ENCODE measurements at places on chromosomes 11 and 22.

GRCh38 chr22:43723816-43724215, 88.3 kb downstream of the EFCAB6 start:
- DNase-seq = no peak

GRCh38 chr11:27064086-27064485, 23.5 kb downstream of the BBOX1 start:
- no peak for DNase-seq

DNA sequence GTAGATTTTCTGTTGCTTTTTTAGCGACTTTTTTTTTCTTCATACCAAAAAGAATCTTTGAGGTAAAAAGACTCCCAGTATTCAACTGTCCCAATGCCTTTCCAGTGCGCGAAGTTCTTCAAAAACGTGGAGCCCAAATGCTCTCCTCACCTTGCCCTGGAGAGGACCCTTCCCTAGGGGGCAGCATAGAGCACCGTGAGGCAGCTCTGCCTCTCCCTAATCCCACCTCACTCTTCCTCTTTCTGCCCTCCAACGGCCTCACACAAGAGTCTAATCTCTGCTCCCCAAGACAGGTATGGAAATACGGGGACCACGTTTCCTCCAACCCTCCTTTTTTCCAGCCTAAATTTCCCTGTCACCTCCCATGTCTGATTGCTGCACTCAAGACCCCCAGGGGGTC, 117.5 kb upstream of the ALX4 start:
- peak; percentile 27 for DNase-seq

GRCh38 chr11:124791626-124792341, 8.4 kb downstream of the MSANTD2 start:
- no peak for DNase-seq

DNA sequence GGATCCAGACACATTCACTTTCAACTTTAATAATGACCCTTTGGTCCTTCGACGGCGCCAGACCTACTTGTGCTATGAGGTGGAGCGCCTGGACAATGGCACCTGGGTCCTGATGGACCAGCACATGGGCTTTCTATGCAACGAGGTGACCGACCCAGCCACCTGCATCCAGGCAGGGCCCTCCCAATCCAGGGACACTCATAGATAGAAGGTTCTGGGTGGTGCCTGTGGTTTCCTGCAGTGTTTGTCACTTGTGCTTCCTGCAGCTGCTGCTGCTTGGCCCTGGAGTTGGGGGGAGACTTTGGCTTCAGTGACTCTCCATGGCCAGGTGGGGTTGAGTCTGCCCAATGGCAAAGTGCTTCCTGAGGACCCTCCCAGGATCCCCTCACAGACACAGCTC, 7.3 kb downstream of the APOBEC3B start:
- DNase-seq = peak; percentile 68

GRCh38 chr11:133163463-133164419, 368.6 kb downstream of the OPCML start:
- no peak for DNase-seq

- DNase-seq = no peak
Observed at GRCh38 chr11:117557361-117557760, 229.7 kb downstream of the CEP164 start.

DNA sequence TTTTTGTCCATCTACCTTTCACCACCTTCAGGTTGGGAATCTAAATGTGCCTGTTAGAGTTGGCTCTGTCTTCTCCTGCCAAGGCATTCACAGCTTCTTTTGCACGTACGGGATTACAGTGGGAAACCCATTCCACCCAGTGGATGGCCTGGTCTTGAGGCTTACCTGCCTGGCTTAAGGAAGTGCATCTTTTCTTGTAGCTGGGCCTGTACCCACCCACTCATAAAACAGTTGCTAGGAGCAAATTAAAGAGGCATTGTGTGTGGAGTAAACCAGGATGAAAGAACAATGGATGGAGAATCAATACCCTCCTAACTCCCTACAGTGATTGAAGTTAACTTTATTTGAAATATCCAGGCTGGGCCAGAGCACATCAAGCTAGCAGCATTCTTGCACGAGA, 71.6 kb downstream of the TEAD1 start:
- DNase-seq = no peak

DNA sequence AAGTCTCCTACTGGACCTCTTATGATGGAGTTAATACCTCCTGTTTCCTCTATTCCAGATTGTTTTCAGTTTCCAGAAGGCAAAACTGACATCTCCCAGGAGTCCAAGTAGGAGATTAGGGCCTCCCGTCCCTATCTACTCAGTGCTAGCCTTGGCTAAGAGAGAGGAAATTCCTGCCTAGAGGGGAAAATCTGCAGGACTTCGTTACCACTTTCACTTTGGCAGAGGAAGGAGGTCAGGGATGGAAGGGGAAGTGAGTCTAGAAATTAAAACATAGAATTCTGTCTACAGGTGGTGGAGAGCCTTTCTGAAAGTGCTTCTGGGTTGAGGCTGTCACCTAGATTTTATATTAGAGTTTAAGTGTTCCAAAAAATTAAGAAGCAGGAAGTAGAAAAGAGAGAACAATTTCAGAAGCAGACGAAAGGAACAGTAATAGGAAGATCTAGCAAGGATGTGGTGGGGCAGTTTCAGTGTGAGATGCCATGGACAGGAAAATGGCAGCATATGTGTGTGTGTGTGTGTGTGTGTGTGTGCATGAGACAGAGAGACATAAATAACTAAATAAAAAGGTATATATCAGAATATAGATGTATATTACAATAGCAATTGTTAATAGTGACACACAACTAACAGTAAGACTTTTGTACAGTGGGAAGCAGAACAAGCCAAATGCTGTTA, 2.4 kb upstream of the TRIM68 start:
- peak; percentile 49 for DNase-seq

DNA sequence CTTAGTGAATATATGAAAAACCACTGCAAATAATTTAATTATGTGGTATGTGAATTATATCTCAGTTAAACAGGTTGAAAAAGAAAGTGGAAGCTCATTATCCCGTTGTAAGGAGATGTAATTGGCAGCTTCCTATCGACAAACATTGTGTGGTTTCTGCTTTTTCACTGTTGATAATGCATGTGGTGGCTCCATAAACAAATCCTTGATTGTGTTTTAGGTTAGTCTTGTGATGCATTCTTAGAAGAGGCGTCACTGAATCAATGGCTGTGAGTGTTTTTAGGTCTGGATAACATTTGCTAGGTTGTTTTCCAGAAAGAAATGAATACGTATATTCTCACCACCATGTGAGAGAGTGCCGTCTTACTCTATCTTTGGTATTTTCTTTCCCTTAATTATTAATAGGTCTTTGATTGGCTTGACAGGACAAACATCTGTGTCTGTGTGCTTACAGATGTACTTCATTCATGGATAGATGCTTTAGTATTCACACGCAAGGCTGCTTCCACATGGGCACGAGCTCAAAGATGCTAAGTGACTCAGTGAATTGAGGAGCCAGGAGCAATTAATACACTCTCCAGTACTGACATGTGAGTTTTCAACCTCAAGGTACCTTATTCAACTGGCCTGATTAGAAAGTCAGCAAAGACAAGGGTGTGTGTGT, 166.7 kb downstream of the TBC1D22A start:
- DNase-seq = no peak

GRCh38 chr11:120306519-120307242, 18.4 kb upstream of the TLCD5 start:
- DNase-seq = no peak

Measured in activated naive CD4-positive, alpha-beta T cell treated with anti-CD3 and anti-CD28 coated beads, Interleukin-2, amount 10 ng/mL, durations not matched to agents 7 days and 5 days (primary cell).